ENCODE measurements at places on chromosomes 7 and 10.

- no peak for DNase-seq
These were observed 19.6 kb downstream of the GRID2IP start for GRCh38 chr7:6531492-6532279.

GRCh38 chr7:115585015-115585718, 445.4 kb downstream of the TFEC start:
- DNase-seq: no peak

DNA sequence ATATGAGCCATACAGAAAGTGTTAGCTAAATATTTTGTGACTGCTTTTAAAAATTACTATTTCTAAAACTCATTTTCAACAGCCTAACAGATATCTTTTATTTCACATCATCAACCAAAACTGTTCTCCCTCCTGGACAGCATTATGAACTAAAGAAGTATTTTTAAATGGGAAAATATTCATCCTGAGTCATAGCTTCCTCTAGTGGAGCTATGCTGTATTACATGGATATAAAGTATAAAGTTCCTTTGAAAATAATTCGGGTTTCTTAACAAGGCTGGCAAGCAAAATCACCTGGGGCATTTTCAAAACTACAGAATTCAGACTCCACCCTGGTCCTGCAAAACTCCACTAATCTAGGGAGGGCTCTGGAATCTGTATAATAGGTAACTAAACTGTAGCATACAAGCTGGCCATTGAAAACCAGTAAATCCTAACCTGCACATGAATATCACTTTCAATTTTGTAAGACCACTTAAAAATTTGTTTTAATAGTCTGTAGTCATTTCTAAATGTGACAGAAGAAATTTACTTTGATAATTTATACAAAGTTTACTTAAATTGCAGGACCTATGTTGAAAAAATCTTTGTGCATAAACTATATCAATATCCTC, 53.5 kb downstream of the SCIN start:
- no peak for DNase-seq

DNA sequence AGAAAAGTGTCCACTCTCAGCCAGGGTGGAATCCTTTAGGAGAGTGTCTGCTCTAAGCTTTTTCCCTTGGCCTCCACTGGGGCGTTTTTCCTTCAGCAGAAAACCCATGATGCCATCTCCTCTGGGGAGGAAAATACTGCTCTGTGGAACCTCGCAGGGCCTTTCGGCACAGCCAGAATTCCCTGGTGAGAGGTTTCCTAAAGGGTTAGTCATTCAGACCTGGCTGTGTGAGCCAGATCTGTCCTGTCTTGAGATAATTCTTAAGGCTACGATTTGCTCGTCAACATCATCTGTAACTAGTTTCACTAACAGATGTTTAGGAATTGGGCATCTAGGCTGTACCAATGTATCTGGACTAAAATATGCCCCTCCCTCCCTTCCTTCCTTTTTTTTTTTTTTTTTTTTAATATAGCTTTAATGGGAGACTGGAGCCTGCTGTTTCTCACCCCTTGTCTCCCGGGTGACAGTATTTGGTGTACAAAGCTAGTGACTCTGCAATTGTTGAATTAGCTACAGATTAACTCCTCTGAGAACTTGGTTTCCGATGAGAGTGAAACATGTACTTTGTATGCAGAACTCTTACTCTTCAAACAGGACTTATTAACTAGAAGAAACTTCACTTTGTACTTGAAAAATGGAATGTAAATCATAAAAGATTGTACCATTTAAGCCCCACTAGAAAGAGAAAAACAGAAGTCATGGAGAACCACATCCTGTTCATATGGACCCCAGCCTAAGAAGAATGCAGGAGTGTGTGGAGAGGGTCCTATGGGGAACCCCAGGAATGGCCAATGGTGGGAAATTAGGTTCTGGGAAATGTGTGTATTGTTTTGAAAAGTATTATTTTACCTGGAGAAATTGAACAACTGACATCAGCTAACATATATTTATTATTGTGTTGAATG, 230.9 kb downstream of the CAMK1D start:
- no peak for DNase-seq

GRCh38 chr10:87804939-87805569, 13.0 kb downstream of the ATAD1 start:
- DNase-seq: no peak

DNA sequence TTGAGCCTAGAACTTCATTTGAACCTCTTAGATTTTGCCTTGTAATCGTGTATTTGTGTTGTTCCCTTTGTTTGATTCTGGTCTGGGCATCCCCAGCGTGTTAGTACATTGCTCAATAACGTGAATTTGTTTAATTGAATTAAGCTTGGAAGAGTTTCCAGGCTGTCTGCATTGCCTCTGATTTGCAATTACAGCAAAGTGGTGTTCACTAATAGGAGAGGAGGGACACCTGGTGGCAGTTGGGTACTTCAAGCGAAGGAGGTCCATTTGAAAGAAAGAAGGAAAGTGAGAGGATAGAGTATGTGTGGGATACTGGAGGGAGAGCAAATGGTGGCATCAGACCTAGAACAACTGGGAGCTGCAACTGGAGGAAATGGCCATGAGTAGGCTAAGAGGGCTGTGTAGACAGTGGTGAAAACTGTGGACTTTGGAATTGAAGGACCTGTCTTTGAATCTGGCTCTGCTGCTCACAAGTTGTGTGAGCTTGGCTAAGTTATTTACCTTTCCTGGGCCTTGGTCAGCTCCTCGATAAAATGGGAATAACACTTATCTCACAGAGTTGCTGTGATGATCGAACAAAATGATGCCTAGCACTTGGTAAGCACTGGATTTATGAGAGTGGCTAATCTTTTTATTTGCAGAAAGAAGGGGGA, 15.1 kb downstream of the LSMEM1 start:
- no peak for DNase-seq

DNA sequence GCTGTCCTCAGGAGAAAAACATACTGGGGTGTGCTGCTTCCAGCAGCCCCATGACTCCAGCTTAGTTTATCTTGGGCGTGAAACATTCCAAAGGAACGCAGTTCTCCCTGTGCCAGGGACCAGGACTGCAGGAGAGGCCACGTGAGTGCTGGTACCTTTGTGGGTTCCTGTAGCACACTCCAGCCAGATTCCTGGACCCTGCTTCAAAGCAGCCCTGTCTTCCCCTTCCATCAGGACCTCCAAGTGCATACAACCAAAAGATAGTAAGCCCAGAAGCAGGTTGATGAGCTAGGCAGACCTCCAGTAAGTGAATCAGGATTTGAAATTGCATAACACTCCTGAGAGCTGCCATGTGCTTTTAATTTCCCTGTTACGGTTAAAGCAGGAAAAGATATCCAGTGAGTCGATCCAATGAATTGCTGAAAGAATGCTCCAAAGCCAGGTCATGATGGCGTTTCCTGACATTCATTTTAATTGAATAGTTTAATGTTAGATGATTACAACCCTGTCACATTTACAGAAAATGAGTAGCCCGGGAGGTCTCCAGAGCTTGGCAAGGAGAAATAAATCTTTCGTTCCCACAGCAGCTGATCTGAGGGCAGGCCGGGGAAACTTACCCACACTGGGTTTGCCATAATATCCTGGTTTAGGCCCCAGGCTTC, 38.9 kb upstream of the CPXM2 start:
- DNase-seq: no peak

- DNase-seq: no peak
These were observed 70.4 kb upstream of the VWDE start for GRCh38 chr7:12474035-12474434.

DNA sequence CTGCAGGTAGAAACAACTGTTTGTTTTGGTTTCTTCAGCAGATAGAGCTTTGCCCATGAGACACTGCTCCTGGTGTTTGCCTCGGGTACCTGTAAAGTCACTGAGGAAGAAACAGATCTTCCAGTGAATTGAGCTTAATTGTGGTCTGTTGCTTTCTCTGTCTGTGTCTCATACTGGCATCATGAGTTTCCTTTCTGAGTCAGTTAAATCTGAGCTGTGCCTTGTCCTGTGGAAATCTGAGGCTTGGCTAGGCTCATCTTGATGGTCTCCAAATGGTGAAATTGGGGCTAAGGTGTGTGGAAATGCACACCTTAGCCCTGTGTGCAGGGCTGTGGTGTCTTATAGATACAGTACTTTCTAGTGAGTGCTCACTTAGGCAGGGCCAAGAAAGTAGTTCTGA, 67.4 kb downstream of the GBF1 start:
- DNase-seq: no peak

- peak; percentile 27 for DNase-seq
These were observed at the start of gene GNG11 for GRCh38 chr7:93921607-93922566. Gene GNG11, plus strand, starts transcription at chr7:93921735. Its CDS starts 403 bp downstream, at chr7:93922138.

All from stimulated activated CD8-positive, alpha-beta memory T cell treated with anti-CD3 and anti-CD28 coated beads, Interleukin-15, amount 100 ng/mL, for 48 hours (primary cell).